A673 (cell line): ENCODE measurements at places on chromosomes 2 and 18.

- DNase-seq = peak; percentile 43
These were observed 711 bp downstream of the SFXN5 start for GRCh38 chr2:73070643-73071359.

DNA sequence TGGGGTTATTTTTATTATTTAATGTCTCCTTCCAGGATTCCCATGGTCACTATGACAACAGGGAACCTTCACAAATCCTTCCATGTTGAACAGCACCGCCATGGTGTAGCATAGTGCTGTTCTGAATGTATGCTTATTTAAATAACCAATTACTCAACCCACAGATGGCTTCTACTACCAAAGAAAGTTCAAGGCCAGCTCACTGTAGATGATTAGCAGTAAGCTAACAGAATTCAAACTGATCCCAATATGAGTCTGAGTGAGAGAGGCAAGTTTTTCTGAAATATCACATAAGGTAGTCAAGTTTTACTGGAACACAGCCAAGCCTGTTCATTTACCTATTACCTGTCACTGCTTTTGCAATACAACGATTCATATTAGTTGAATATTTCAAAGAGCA is 51.2 kb downstream of the CLASP1 start:
- no peak for DNase-seq

DNA sequence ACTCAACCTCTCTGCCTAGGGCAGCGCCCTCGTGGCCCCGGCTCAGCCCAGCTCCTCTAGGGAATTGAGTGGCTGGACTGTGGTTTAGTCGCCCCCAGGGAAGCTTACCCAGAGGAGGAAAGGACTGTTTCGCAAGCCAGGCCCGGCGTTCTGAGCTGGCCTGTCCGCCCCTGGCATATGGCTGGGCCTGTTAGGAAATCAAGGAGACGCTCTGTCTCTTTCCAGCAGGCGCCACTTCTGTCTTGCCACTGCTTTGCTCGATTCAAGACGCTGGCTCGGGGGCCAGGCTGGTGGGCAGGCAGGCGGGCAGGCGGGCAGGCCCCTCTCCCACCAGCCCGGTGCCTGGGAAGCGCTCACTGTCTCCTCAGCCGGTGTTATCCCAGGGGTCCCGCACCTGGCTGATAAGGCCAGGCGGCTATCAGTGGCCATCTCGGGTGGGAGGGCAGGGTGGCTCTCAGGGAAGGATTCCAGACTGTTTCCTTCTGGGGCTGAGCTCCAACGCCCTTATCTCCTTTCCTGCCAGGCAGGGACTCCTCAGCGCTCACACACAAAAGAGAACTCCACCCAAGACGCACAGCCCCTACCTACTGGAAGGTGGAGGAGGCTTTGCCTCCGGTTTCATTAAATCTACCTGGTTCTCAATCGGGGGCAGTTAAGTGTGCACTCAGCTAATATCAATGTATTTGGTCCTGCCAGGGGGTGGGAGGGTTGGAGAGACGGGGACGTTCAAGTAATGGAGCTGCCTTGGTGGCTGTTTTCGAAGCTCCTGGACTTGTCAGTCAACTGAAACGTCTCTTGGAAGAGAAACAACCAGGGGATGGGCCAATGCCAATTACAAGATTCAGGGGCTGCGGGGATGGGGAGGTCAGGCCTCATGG is 109.1 kb downstream of the SMAD7 start:
- DNase-seq = no peak

DNA sequence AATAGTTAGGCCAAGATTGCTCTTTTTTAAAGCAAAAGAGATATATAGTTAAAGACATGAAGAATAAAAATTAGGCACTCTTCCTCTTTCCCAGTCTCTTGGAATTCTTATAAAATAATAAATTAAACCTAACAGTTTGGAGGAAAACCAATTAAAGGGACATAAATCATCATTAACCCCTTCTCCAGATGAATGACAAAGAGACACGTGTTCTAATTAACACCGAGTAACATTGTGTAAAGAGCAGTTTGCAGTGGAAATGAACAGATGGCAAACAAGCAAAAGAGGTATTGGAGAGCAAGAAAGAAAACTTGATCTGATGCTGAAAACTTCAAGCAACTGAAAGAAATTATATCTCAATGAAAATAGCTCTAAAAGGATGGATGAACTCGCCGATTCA is 48.4 kb downstream of the BCL2 start:
- DNase-seq = no peak

DNA sequence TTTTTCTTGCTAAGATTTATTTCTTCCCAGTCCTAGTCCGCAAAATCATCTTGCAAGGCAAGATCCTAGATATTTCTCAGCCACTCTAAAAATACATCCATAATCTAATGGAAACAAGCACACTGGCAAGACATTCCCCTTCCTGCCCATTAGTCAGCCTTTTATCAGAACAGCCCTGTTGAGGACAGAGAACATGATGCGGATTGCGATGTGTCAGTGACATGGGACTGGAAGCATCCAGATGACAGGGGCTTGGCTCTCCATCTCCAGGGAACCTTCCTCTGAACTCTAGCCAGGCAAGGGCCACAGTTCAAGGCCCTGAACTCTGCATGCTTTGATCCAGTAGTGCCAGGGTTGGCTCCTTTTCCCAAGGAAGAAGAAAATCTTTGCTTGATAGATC is 70.0 kb downstream of the VSNL1 start:
- DNase-seq = no peak

GRCh38 chr2:25822190-25823117 is 55.8 kb downstream of the ASXL2 start:
- no peak for DNase-seq

GRCh38 chr2:177460973-177461585 is 68.5 kb downstream of the AGPS start:
- DNase-seq = no peak

- DNase-seq = no peak
These were observed 191.0 kb downstream of the ZEB2 start for GRCh38 chr2:144328938-144329337.

GRCh38 chr2:58606799-58607198 is 365.7 kb upstream of the FANCL start:
- DNase-seq = no peak

- DNase-seq = no peak
These were observed 426.5 kb downstream of the TMX3 start for GRCh38 chr18:68288408-68288807.

DNA sequence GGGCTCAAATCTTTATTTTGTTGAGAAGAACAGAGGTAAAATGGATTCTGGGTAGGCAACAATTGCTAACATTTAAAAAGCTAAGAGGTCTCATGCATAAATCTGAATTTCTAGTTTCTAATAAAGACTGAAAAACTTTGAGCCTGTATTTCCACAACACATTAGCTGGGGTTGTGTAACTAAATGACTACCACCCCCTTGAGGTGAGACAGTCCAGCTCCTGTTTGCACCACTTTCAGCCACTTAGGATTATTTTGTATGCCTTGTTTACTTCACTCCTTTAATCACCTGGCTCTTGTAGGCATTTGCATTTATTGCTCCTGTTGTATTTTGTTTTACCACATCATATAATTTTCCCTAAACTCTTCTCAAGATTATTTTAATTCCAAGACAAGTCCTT is 376.6 kb downstream of the PTH2R start:
- DNase-seq = no peak

DNA sequence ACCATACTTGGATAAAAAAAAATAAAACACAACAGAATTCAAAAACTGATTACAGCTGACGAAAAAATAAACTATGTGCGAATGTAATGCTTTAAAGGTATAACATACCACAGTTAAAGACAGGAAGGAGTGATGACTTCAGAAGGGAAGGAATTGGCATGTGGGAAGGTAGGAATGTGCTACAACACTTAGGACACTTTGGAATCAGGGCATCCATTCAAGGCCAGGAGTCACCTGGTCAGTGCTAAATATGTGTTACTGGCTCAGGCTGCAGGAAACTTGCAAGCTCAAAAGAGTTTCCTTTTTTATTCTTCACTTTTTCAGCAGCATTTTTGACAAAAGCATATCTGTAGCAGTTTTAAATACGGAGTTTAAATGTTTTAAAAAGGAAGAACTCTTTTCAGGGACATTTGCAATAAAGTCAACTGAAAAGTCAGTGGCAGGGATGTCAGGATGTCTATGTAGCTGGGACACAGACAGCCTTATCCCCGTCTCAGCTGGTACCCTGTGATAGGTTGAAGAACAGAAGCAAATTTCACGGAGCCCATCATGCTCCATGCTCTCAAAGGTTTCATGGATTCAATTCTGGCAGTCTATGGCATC is 138.0 kb upstream of the KLHL14 start:
- DNase-seq = no peak

DNA sequence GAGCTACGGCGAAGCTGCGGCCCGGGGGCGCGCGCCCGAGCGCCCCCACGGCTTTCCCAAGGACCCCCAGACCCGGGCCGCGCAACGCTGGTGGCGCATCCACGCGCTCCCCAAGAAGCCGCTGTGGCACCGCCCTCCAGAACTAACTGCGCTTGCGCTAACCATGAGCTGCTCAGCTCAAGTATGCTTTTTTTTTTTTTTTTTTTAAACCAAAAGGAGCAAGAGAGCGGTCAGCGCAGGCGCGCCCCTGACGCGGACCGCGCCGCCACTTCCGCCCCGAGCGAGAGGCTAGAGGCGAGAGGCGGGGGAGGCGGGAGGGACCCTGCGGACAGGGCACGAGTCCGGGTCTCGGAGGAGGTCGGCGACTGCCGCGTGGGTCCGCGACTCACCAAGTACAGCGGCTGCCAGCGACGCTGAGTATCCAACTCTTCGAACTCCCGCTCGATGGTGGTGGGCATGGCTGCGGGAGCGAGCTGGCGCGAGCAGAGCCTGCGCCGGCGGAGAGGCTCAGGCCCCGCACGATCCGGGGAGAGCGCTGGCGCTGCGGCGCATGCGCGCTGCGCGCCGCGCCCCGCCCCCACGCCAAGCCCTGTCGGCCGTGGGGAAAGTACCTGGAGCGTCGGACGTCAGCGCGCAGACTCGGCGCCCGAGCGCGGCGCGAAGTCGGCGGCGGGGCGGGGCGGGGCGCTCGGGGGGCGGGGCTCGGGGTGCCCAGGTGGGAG is at the start of gene PTPN2:
TSS of gene PTPN2 (minus strand) at position 554 of the 722 bp plus-strand sequence. CDS start at position 458, 96 bp downstream.
- DNase-seq = peak; percentile 94

GRCh38 chr2:217875556-217876252 is 127.1 kb downstream of the TNS1 start:
- DNase-seq = no peak

- DNase-seq = no peak
These were observed 15.2 kb upstream of the FAHD2A start for GRCh38 chr2:95387358-95387757.

DNA sequence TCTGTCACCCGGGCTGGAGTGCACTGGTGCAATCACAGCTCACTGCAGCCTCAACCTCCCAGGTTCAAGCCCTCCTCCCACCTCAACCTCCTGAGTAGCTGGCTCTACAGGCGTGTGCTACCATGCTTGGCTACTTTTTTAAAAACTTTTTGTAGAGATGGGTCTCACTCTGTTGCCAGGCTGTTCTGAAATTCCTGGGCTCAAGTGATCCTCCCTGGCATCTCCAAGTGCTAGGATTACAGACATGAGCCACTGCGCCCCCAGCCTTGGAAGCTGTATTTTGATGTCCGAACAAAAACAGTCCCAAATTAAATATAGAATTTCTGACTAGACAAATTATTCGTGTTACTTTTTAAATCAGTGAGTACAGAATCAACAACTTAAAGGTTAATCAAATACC is 97.4 kb downstream of the ZNF516 start:
- DNase-seq = no peak

GRCh38 chr2:29182334-29182733 is 67.1 kb downstream of the CLIP4 start:
- no peak for DNase-seq

DNA sequence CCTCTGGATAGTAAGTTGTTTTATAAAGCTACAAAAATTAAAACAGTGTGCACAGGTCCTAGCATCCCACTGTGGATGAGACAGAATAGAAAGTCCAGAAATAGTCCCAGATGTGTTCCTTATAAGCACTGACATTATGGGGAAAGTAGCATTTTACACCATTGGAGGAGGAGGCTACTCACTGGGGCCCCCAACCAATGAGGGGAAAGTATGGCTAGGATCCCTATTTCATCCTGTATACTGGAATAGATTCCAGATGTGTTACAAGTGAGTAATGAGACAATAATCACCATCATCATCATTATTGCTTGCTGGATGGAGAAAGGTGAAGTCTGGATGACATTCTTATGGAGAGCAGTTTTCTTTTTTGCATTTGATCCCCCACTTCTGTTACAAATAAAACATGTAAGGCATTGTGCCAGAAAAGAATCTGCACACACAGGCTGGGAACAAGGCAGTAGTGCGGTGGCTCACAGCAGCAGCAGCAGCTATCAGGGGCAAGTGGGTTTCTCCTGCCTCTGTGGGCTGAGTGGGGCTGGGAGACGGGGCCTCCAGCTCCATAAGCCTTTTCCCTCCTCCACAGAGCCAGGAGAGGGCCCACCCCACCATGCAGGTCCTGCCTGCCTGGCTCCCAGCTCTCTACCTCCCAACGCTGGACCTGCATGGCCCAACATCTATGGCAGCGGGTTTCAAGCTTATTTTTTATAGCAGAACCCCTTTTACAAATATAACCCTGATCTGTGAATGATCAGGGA is 5.0 kb downstream of the ARID5A start:
- DNase-seq = no peak

DNA sequence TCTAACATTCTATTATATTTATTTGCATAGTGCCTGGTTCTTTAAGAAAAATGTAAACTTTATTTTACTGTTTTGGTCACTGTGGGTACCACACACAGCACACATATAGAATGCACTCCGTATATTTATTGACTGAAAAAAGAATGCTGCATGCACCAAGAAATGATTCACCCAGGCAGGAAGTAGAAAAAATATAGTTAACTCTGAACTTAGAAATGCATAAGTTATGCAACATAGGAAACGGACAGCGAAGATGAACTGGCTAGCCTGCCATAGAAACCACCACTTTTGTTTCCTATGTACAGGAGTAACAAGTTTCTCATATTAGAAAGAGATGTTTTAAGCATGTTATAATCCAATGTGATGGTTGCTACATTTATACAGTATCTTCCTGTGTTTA is 635.8 kb downstream of the DSC3 start:
- DNase-seq = no peak

- DNase-seq = peak; percentile 11
These were observed 379.0 kb downstream of the ZEB2 start for GRCh38 chr2:144140891-144141290.

DNA sequence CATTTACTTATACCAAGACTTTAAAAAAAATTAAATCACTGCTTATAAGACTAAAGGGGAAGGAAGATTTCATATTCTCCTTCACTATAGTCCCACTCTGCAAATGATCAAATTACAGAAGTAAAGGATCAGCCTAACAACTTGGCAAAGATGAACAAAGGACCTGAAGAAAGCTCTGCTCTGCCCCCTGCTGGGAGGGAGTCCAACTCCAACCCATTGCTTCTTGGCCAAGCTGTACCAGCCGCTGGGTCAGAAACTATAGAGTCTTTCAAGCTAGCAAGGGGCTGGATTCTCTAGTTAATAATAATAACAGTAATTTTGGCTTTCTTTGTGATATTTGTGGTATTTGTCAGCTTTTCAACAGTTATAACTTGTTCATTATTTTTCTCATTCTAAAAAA is 927.0 kb upstream of the CRIM1 start:
- DNase-seq = peak; percentile 68

DNA sequence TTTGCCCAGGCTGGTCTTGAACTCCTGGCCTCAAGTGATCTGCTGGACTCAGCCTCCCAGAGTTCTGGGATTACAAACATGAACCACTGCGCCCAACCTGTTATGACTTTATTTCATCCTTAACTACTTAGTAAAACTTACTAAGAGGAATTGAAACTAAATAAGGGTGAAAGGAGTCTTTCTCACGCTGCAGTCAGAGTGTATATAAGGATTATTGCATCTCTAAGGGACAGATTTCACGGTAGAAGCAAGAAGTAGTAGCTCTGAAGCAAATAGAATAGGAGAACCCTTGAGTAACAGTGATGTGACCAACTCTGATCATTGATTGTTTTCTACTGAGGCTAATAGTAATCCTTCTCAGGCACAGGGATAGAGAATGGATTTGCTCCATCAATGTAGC is 960.1 kb downstream of the CPS1 start:
- no peak for DNase-seq
